ENCODE measurements at places on chromosomes 2 and 18. TPM values are rescaled to one million over a fixed set of nuclear protein-coding genes. Genes with fewer than 3 reads are reported as not detected.

MAL gene
- total RNA-seq, result not detected

TTLL4 gene
- 22.1 TPM for total RNA-seq

SKA1 gene
- total RNA-seq, result 11.7 TPM

TGFA gene
- total RNA-seq, result 5.0 TPM

RHOB gene
- 297 TPM for total RNA-seq

NGEF gene
- total RNA-seq, result 18.1 TPM

IL1A gene
- total RNA-seq, result 0.09 TPM

ACAA2 gene
- total RNA-seq, result 56.2 TPM

VWC2L gene
- total RNA-seq, result not detected

DNAJC5G gene
- not detected for total RNA-seq

OTOS gene
- total RNA-seq, result not detected

TRIM54 gene
- 0.72 TPM for total RNA-seq

OR6B2 gene
- not detected for total RNA-seq

IGFBP5 gene
- 0.27 TPM for total RNA-seq

LRRC30 gene
- not detected for total RNA-seq

PDE11A gene
- 0.67 TPM for total RNA-seq

DPP4 gene
- 0.69 TPM for total RNA-seq

HK2 gene
- 1.2 TPM for total RNA-seq

ALPP gene
- total RNA-seq, result 5.3 TPM

STK11IP gene
- 16.5 TPM for total RNA-seq

C18orf54 gene
- 2.7 TPM for total RNA-seq

HTR2B gene
- total RNA-seq, result 0.06 TPM

CFAP210 gene
- total RNA-seq, result 0.50 TPM

FLACC1 gene
- not detected for total RNA-seq

ANKRD30B gene
- not detected for total RNA-seq

GALM gene
- 17.2 TPM for total RNA-seq

PLCL1 gene
- total RNA-seq, result not detected
